NCI-H2171 treated with DMSO at 0.1 percent for 48 hours (cell line): ENCODE measurements at places on chromosomes 4 and X.

DNA sequence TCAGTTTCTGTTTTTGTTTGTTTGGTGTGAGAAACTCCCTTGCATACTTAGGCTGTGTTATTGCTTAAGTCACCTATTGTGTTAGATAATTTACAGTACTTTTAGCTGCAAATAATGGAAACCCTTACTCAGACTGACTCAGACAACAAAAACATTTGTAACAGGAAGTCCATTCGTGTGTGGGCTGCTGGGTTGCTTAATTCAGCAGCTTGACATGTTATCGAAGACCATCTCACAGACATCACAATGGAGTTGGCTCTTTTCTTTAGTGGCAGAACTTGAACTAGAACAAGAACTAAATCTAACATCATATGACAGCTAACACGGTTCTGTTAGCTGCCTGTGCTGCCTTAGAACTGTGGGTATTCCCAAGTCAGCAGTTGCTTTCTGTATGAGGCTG lies 9.9 kb upstream of the GABRE start:
- no peak for DNase-seq

DNA sequence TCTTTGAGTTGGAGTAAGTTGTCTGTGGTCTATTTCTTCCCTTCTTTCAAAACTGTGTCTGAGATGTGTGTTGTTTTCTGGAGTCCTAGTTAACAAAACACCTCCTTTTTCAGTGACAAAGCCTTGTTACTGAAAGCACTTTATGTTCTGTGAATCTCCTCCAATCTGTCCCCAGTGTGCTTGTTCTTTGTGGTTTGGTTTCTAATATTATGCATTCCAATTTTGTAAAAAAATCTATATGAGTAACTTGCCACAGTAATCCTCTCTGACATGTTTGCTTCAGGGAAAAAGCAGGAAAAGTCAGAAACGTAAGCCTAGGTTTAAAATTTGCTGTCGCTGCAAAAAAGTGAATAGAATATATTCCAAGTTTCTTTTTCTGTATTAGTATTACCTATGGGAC lies 12.4 kb downstream of the PRRG1 start:
- no peak for DNase-seq

DNA sequence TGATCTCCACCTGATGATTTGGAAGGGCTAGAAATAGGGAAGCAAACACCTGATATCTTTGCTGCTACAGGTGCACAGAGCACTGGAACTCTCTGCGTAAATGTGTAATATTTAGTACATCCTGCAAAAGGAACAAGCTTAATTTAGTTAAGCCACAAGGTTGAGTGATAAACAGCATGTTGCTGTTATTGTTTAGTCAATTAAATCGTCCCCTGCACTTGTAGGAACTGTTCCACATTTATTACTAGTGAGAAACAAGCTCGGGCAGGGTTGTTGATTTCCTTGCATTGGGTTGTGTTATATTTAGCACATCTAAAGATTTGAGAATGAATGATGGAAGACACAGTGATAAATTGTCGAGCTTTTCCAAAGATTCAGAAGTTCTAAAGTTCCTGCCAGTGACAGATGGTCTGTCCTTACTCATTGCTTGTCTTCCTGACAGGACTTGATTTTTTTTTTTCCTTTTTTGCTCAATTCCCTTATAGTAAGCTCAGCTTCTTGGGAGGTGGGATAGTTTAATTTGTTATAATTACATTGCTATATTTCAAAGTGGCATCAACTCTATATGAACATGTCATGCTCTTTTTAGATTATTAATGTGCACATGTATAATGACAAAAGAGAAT lies 627.0 kb upstream of the ATOH1 start:
- peak; percentile 82 for DNase-seq

- peak; percentile 72 for DNase-seq
Measured at GRCh38 chr4:1365271-1366178, 18.5 kb downstream of the UVSSA start.

DNA sequence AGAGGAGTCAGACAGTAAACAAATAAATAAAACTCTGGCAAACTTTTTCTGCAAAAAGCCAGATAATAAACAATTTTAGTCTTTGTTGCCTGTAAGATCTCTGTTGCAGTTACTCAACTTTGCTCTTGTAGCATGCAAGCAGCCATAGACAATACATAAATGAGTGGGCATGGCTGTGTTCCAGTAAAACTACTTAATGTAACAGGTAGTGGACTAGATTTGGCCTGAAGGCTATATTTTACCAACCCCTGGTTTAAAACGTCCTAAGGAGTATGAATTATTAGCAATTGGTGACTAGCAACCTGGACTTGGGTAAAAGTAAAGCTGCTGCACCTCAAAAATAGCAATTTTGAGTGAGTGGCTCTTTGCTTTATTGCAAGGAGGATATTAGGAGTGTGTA lies 30.9 kb downstream of the SLAIN2 start:
- no peak for DNase-seq

DNA sequence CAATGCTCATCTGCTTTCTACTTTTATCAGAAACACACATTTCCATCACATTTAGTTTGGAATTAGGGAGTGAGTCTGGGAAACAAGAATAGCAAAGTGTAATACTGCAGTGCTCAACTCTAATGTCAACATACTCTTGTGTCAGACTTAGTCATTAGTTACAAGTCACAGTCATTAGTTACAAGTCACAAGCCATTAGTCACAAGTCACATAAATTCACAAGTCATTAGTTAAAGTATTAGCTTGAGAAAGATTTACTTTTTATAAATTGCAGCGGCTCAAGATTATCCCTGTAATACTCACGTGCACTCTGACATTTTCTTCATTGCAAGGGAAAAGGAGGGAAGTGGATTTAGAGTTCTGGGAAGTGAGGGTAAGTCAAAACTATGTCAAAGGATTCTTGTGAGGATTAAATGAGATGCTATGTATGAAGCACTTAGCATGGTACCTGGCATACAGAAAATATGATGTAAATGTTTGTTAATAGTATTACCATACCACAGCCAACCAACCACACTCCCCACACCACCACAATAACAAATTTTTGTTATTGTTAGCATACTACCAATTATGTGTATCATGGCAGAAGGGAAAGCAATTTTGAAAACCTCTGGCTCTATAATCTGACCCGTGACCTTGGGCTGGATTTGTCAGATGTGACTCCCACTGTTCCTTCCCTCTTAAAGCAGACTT lies 116.6 kb downstream of the ARHGAP24 start:
- no peak for DNase-seq

DNA sequence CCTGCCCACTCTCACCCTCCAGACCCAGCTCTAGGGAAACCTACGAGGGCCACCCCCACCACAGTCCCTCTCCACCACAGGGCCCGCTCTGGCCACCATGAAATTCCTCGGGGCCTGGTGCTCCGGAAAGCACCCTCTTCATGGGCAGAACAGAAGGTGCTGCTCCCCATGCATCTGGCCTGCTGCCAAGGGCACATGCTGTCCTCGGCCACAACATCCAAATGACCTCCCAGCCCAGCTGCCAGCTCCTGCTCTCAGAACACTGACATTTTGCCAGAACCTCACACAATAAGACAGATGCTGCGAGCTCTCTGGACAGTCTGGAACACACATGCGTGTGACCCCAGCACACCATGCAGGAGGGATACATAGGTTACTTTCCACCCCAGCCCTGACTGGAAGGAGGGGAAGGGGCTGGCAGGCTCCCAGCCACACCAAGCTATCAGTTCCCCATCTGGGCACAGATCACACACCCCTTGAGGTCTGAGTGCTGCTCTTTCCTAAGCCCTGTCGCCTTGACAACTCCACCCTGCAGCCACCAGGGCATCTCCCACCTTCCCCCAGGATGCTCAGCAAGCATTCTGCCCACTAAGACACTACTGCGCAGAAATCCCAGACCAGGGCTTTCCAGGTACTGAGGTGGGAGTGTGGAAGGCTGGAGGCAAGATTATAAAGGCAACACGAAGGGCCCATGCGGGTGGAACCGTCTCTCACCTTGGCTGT lies 5.8 kb downstream of the CCNQ start:
- peak; percentile 31 for DNase-seq

DNA sequence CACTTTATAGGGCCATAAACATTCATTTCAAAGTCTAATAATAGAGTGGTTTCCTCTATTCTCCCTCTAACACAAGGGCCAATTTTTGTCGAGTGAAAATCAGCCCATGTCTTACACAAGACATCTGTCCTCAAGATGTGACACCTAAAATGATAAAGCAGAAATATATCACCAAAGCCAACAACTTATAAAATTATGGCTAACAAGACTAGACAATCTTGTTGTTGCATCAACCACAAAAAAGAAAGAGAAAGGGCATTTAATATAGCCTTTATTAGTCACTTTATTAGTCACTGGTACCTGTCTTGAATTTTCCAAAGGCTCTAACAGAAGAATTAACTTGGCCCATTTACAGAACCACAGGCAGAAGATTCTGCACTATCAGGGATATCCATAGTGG lies 161.6 kb downstream of the SMIM20 start:
- no peak for DNase-seq
